ENCODE measurements at places on chromosomes 11 and 22. TPM values are rescaled to one million over a fixed set of nuclear protein-coding genes. Genes with fewer than 3 reads are reported as not detected.

- no peak for ATAC-seq
Observed at GRCh38 chr22:23803001-23803819, 16.4 kb downstream of the SMARCB1 start.

- no peak for ATAC-seq
Observed at GRCh38 chr11:92457250-92457649, 232.6 kb downstream of the FAT3 start.

DNA sequence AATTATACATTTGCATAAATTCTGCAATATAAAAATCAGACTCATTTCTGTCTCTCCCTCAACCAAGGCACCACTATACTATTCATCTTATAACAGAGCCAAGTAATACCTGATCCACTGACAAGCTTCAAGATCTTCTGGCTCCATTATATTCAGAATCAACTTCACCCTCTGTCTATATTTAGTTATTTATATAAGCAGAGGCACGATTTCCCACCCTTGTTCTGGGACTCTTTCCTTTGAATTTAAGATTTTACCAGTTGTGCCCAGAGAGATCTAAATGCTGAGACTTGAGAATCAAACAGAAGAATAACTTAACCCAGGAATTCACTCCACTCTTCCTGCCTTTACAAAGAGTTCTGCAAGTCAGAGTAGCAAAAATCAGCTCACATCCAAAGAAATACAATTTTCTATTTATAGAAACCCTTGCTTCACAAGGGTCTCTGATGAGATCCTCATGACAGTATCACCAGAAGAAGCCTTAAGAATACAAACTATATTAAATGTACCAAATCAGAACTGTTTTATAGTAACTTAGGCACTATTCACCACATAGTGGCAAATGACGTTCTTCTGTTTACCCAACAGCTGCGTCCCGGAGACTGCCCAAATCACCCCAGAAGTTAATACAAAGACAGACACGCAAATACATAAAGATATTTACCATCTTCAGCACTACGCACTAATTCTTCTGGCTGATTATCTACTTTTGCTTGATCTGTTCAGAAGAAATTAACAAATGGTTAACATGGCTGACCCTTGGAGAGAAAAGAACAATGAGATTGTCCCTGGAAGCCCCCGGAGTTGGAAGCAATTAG, 32.3 kb upstream of the CCDC89 start:
- no peak for ATAC-seq

GRCh38 chr11:87368151-87368550, 330.4 kb downstream of the TMEM135 start:
- ATAC-seq, result no peak

DNA sequence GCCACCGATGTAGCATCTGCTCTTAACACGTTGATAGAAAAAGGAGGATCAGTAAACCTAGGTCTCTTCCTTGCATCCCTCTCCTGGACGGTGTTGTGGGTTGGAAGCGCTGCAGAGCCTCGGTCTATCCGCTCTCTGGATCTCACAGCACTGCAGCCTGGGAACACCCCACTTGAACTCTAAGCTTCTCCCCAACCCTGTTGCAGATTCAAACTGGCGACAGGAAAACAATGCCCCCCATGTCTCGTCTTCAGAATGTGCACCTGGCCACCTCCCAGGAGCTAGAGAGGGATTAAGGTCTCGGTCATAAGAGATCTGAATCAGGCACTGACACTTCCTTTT, 454 bp downstream of the TMEM218 start:
- no peak for ATAC-seq

GRCh38 chr11:65634905-65635731, 2.8 kb upstream of the SIPA1 start:
- no peak for ATAC-seq

GRCh38 chr11:88387957-88388356, 50.4 kb upstream of the CTSC start:
- ATAC-seq, result no peak

DNA sequence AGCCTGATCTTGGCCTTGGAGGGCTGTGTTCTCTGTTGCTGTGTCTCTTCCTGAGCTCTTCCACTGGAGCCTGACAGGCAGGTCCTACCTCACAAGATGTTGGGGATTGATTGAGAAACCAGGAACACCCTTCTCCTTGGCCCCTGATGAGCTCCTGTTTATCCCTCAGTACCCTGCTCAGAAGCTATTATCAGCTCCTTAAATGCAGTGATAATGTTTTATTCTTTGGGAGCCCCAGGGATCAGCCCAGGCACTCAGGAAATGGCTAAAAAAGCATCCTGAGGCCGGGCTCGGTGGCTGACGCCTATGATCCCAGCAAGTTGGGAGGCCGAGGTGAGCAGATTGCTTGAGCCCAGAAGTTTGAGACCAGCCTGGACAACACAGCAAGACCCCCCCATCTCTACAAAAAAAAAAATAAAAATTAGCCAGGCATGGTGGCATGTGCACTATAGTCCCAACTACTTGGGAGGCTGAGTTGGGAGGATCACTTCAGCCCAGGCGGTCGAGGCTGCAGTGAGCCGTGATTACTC, 4.9 kb upstream of the PHLDA2 start:
- ATAC-seq, result no peak

- no peak for ATAC-seq
Observed at GRCh38 chr11:25702417-25702816, 629.5 kb upstream of the ANO3 start.

GRCh38 chr11:120354068-120354467, 17.9 kb downstream of the ARHGEF12 start:
- ATAC-seq, result no peak

DNA sequence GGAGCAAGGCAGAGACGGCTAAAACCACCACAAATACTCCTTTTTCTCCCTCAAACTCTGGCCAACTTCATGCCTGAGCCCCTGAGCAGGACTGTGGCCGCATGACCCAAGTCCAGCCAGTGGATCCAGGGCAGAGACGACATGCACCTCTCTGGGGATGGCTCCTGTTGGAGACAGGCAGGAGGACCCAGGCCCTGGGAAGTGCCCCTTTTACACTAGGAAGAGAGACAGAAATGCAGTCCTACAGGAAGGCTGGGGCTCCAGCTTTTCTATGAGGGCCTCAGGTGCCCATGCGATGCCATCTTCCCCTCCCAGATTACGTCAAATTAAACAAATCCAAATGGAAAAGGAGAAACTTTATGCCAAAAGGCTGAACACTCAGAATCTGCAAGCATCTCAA, 498.0 kb downstream of the BRD1 start:
- ATAC-seq, result no peak

DNA sequence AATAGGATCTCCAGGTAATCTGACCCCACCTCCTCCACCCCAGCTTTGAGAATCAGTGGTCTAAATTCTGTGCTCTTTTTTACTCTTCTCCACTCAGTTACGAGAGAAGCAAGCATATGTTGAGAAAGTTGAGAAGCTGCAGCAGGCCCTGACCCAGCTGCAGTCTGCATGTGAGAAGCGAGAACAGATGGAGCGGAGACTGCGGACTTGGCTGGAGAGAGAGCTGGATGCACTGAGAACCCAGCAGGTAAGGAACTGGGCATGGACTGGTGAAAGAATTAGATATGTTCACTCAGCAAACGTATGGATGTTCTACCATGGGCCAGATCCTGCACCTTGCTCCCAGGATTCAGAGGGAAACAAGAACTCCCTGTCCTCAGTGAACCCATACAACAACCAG, 85.7 kb downstream of the AMOTL1 start:
- ATAC-seq, result no peak

DNA sequence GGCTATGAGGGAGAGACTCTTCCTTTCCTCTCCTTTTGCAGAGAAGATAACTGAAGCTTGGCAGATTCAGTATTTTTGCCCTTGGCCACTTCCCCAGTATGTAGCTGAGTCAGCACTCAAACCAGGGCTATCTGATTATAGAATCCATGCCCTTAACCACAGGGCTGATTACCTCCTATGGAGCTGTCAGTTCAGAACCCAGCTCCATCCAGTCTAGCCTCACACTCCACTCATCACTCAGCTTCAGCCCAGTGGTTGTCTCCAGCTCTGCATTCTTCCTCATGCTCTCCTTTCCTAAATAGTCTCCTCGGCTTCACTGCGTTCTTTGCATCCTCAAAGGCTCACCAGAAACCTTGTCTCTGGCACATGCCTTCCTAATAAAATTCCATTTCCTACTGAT, 151.6 kb upstream of the BLID start:
- no peak for ATAC-seq

DNA sequence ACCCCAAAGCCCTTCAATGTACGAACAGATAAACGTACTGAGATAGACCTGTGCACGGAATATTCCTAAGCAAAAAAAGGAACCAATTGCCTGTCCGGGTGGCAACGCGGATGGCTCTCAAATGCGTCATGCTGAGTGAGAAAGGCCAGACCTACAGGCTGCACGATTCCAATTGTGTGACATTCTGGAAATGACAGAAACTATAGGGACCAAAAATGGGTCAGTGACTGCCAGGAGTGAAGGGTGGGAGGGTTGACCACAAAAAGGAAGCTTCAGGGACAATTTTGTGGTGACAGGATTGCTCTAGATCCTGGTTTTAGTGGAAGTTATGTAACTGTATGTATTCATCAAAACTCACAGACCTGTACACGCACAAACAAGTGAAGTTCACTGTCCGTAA, 24.0 kb upstream of the SYT8 start:
- ATAC-seq, result no peak

APOBEC3H gene
- total RNA-seq, result not detected

ARHGAP20 gene
- 34.6 TPM for total RNA-seq

UBASH3B gene
- total RNA-seq, result 2.2 TPM

DEPDC7 gene
- total RNA-seq, result 2.6 TPM
